CD8-positive, alpha-beta T cell (primary cell): ENCODE measurements at places on chromosomes 1 and 21.

DNA sequence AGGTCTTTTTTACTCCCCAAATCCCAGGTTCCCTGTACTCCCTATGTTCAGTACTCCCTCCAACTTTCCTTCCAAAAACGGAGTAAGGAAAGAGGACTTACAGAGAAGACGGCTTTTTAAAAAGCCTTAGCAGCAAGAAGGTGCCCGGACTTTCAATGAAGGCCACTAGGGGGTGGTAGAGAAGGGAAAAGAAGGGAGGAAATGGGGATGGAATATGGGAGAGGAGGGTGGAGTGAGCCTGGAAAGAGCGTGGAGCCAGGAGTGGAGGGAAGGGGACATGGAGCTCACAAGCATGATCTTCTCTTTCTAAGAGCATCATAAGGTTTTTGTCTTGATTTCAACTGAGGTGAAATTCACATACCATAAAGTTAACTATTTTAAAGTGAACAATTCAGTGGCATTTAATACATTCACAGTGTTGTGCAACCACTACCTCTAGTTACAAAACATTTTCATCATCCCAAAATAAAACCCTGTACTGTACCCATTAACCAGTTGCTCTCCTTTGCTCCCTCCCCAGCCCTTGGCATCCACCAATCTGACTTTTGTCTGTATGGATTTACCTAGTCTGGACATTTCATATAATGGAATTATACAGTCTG, 129.9 kb downstream of the ZNF281 start:
- DNase-seq, result no peak

DNA sequence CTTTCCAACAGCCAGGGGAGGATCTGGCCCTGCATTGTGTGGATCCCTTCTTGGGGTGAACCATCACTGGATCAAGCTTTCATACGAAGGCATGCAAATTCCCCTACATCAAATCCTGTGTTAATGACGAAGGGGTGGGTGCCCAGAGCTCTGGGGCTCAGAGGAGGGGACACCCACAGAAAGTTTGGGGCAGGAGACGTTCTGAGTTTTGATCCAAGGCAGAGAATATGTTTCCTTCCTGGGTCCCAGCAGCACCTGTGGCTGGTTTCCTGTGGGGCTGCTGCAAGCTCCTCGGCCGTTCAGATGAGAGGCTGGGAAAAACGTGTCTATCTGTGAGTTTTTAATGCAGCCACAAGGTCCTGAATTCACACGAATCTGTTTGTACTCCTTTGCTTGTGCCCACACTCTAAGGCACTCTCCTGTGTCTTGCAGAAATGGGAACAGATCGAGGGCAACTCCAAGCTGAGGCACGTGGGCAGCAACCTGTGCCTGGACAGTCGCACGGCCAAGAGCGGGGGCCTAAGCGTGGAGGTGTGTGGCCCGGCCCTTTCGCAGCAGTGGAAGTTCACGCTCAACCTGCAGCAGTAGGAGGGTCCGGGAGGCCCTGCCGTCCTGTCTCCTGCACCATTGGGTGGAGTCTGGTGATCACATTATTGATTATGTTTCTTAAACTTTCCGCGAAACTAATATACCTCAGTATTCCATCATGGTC, 147.1 kb downstream of the PGBD5 start:
- no peak for DNase-seq

DNA sequence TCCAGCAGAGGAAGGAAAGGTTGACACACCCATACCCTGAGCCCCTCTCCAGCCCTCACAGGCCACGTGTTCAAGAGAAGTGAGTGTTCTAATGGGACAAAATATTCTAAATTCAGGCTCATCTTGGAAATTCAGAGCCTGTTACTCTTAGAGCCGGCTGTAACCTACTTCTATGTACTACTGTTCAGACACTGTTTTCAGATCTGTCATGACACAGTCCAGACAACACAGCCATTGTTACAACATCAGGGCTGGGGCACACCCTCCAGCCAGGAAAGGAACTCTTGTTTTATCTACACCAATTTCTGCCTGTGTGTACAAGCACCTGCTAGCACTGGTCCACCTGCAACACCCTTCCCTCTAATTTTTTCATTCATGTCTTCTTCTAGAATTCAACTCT, 145.4 kb upstream of the C8B start:
- no peak for DNase-seq

DNA sequence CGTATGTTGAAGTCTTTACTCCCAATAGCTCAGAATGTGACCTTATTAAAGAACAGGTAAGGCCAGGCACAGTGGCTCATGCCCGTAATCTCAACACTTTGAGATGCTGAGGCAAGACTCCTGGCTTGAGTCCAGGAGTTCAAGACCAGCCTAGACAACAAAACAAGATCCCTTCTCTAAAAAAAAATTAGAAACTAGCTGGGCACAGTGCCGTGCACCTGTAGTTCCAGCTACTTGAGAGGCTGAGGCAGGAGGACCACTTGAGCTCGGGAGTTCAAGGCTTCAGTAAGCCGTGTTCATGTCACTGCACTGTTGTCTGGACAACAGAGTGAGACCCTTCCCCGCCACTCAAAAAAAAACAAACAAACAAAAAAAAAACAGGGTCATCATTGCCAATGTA, 171.3 kb downstream of the RERE start:
- no peak for DNase-seq
